ENCODE measurements at places on chromosomes 5 and 9. TPM values are rescaled to one million over a fixed set of nuclear protein-coding genes. Genes with fewer than 3 reads are reported as not detected.

The EGFLAM gene
- total RNA-seq = 24.0 TPM

The FIBCD1 gene
- total RNA-seq = 0.09 TPM

The NRG2 gene
- total RNA-seq = 0.38 TPM

The ALDH1A1 gene
- 5.6 TPM for total RNA-seq

The FBXO4 gene
- 21.5 TPM for total RNA-seq

The IARS1 gene
- 83.9 TPM for total RNA-seq

The LRRC70 gene
- 4.1 TPM for total RNA-seq

The SURF4 gene
- 87.3 TPM for total RNA-seq

The TSSK1B gene
- total RNA-seq = 0.05 TPM

GRCh38 chr9:69611221-69611620, 61.0 kb downstream of the APBA1 start:
- no peak for DNase-seq
- H3K27me3 ChIP-seq = no peaks in the 10 kb centered on the region
- H3K4me1 ChIP-seq = no peaks in the 10 kb centered on the region
- no peaks in the 10 kb centered on the region for H3K36me3 ChIP-seq
- H3K27ac ChIP-seq = no peak overlapping the region

DNA sequence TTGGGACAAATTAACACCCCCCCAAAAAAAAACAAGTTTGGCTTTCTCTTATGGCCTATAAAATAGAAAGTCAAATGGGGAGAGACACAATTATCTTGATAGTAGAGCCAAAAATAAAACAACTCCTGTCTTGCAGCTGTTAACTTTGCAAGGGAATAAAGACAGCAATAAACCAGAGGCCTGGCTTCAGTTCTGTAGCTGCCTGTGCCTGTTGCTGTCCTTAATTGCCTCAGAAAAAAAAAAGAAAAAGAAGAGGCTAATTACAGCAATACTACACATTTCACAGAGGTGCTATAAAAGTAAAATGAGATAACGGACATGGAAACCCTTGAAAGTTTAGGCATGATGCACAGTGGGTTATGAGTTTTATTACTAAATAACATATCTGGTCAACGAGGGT, 170.7 kb upstream of the IRX1 start:
- no peak overlapping the region for H3K4me3 ChIP-seq
- H3K4me1 ChIP-seq = no peaks in the 10 kb centered on the region
- H3K27me3 ChIP-seq = peaks cover 4% of the 10 kb centered on the region

DNA sequence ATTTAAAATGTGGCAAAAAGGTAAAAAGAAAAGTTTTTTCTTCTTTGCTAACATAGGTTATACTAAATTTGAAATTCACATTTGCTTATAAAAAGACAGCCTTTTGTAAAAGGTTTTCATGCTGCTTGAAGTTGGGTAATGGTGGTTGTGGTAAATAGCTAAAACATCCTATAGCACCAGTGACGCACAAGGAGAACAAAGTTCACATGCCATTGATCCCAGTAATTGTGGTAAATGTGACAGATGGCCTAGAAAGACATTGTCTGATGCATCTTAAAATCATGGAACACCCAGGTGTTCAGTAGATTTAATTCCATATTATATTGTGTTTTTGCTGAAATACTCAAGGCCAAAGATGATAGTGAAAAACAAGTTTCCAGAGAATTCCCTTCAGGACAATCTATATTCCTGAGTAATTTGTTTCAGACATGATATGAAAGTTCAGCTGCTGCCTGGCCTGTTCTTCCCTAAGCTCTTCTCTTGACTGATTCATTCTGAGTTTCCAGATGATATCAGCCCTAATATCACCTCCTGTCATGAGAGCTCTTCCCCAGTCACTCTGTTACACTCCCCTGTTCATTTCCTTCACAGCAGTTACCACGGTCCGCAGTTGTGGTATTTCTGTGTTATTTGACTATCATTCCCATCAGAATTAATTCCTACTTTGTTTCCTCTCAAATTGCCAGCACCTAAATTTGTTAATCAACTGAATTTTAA, 4.6 kb upstream of the FBXL17 start:
- H3K36me3 ChIP-seq = no peaks in the 10 kb centered on the region
- DNase-seq = no peak
- no peak overlapping the region for H3K4me3 ChIP-seq
- no peaks in the 10 kb centered on the region for H3K27me3 ChIP-seq
- H3K27ac ChIP-seq = no peak overlapping the region

DNA sequence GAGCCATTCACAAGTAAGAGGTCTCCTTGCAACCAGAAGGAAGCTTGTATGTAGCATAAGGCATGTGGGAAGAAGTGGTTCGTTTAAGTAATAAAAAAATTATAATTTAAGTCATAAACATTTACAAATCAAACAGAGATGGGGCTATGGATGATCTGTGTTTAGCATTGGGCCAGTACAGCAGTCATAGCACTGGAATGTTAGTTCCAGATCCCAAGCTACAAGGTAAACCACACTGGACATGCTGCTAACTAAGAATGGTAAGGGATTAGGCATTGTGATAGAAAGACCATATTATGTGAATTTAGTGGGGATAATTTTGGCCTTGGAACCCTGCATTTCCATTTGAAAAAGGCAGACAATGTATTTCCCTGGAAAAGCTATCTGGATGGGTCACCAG, 170.4 kb upstream of the KCNN2 start:
- DNase-seq = no peak
- no peaks in the 10 kb centered on the region for H3K27me3 ChIP-seq
- H3K36me3 ChIP-seq = no peaks in the 10 kb centered on the region
- no peaks in the 10 kb centered on the region for H3K4me1 ChIP-seq
- H3K27ac ChIP-seq = no peak overlapping the region

DNA sequence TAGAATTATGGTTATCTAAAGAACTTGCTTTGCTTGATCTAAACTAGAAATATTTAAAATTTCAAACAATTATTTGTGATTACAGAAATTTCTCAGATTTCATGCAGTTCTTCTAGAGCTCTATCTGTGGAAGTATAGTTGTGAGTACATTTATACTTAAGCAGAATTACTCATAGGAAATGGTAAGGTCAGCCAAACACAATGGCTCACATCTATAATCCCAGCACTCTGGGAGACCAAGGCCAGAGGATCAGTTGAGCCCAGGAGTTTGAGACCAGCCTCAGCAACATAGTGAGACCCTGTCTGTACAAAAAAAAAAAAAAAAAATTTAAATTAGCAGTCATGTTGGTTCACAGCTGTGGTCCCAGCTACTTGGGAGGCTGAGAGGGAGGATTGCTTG, 71.0 kb downstream of the INVS start:
- H3K4me3 ChIP-seq = no peak overlapping the region
- H3K36me3 ChIP-seq = no peaks in the 10 kb centered on the region
- H3K27ac ChIP-seq = no peak overlapping the region
- no peaks in the 10 kb centered on the region for H3K27me3 ChIP-seq
- no peak for DNase-seq

- H3K27me3 ChIP-seq = no peaks in the 10 kb centered on the region
- DNase-seq = no peak
- no peak overlapping the region for H3K27ac ChIP-seq
- no peak overlapping the region for H3K4me3 ChIP-seq
Observed at GRCh38 chr5:135310328-135310989, 88.6 kb downstream of the MACROH2A1 start.

DNA sequence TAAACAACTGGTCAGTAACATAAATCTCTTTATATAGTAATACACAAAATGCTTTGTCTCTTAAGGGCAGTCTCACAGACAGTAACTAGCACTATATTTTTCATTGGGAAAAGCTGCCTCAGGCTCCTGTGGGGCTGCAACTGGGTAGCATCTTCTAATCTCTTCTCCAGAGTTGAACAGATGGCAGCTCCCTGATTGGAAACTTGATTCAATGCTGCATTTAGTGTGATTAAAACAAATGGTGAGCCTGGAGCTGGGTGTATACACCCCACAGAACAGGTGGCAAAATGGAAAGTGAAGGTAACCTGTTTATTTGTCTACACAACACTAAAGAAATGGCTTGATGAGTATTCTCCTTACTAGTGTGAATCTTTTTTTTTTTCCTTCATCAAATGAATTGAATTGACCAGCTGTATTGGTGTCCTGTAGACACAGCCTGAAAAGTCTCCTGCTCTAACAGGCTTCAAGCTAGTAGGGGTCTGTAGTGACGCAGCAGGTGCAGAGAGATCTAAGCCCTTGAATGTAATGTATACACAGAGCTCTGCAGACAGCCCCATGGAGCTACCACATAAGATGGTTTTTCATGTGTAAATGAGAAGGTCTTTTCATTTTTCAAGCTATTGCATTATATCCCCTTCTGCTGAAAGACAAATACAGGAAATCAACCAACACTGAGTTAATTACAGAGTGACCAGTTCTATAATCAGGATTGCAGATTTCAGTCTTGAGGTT, 43.3 kb downstream of the IZUMO3 start:
- H3K4me1 ChIP-seq = no peaks in the 10 kb centered on the region
- no peak for DNase-seq
- no peaks in the 10 kb centered on the region for H3K36me3 ChIP-seq
- H3K27me3 ChIP-seq = no peaks in the 10 kb centered on the region

- H3K4me3 ChIP-seq = no peak overlapping the region
- H3K27me3 ChIP-seq = no peaks in the 10 kb centered on the region
- no peaks in the 10 kb centered on the region for H3K36me3 ChIP-seq
Observed at GRCh38 chr9:135032868-135033460, 54.5 kb upstream of the OLFM1 start.

DNA sequence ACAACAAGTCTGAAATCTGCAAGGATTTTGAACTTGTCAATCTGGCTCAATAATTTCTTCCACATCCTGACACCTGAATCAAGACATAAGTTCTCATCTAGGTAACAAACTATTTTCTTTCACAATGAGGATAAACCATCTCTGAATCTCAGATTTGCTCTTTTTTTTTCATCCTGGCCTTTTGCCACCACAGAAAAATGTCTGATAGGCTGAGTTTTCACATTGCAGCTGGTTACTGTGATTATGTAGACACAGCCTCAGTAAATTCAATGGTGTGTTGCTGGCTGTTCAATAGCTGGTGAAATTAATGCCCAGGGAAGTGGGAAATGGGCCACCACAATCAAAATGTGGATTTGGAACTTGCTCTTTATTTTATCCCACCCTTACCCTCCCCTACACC, 2.8 kb upstream of the ADRA1B start:
- no peaks in the 10 kb centered on the region for H3K4me1 ChIP-seq
- no peak overlapping the region for H3K4me3 ChIP-seq
- no peak for DNase-seq
- no peaks in the 10 kb centered on the region for H3K36me3 ChIP-seq

GRCh38 chr9:75200892-75201470, 112.7 kb downstream of the OSTF1 start:
- H3K4me1 ChIP-seq = no peaks in the 10 kb centered on the region
- no peaks in the 10 kb centered on the region for H3K36me3 ChIP-seq
- peak; percentile 19 for DNase-seq

GRCh38 chr5:126651013-126651577, 50.3 kb downstream of the PHAX start:
- H3K4me3 ChIP-seq = no peak overlapping the region
- H3K27me3 ChIP-seq = no peaks in the 10 kb centered on the region
- no peaks in the 10 kb centered on the region for H3K36me3 ChIP-seq
- H3K27ac ChIP-seq = no peak overlapping the region
- no peak for DNase-seq
- H3K4me1 ChIP-seq = no peaks in the 10 kb centered on the region

GRCh38 chr5:92505145-92505544, 1075.9 kb downstream of the NR2F1-AS1 start:
- no peaks in the 10 kb centered on the region for H3K36me3 ChIP-seq
- no peak overlapping the region for H3K4me3 ChIP-seq
- no peak overlapping the region for H3K27ac ChIP-seq

GRCh38 chr9:21812946-21813568, 10.6 kb downstream of the MTAP start:
- no peak overlapping the region for H3K27ac ChIP-seq
- H3K36me3 ChIP-seq = peaks cover 17% of the 10 kb centered on the region
- no peak overlapping the region for H3K4me3 ChIP-seq
- no peaks in the 10 kb centered on the region for H3K27me3 ChIP-seq
- peak; percentile 74 for DNase-seq
- H3K4me1 ChIP-seq = peaks cover 7% of the 10 kb centered on the region

DNA sequence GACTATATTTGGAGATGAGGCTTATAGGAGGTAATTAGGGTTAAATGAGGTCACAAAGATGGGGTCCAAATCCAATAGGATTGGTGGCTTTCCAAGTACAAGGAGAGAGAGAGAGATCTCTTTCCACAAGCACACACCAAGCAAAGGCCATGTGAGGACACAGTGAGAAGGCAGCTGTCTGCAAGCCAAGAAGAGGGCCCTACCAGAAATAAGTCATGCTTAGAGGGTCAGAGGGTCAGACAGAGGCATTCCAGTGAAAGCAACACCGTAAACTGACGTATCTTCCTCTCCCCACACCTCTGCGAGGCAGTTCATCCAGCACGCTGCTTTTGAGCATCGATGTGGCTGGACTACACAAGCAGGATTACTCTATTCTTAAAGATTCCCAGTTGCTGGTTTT, 87.9 kb downstream of the SLC1A3 start:
- no peaks in the 10 kb centered on the region for H3K4me1 ChIP-seq
- H3K27ac ChIP-seq = no peak overlapping the region
- no peak overlapping the region for H3K4me3 ChIP-seq
- no peaks in the 10 kb centered on the region for H3K36me3 ChIP-seq
- DNase-seq = no peak

DNA sequence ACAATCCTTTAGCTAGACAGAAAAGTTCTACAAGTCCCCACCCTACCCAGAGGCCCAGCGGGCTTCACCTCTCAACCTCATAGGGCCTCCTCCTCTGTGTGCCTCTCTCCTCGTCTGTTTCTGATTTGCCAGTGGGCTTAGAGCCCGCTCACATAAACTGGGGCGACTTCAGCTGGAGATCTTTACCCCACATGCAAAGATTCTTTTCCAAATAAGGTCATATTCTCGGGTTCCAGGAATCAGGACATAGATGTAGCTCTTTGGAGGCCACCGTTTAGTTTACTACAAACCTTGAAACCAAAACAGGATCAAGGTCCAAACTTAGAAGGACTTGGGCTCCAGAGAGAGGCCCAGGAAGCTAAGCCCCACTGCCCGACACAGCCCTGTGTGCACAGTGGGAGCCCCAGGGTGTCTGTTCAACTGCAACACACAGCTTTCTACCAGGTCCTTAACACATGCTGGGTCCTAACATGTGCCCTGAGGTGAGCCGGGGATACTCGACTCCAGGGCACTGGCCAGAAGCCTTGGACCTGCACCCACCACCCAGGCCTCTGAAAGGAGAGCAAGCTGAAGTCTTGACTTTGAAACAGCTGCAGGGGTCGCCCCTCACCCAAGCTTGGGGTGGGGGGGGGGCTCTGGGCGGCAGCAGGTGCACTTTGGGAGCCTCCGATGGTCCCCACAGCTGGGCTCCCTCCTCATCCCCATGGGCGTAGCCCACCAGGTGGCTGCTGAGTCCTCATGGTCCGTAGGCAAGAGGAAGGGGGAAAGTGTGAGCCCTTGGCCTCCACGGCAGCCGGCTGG, 26.8 kb upstream of the SLC12A7 start:
- no peaks in the 10 kb centered on the region for H3K36me3 ChIP-seq
- peak overlapping the region; percentile 33 for H3K27ac ChIP-seq
- peaks cover 9% of the 10 kb centered on the region for H3K4me1 ChIP-seq
- no peak for DNase-seq

DNA sequence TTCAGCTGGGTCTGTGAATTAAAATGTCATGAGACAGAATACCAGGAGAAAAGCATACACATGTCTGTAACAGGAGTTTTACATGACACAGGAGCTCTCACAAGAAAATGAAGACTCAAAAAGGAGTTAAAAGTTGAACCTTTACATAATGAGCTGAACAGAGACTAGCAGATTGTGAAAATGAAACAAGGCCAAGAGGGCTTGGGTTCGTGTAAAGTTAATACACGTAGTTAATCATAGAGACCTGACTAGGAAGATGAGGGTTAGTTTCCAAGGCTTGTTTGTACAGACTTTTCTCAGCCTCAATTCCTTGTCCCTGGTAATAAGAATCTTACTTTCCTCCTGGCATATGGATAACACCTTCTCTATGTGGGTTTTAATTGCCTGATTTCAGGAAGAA, 1294.0 kb downstream of the MAT2B start:
- no peaks in the 10 kb centered on the region for H3K4me1 ChIP-seq
- H3K27ac ChIP-seq = no peak overlapping the region
- DNase-seq = no peak
- H3K4me3 ChIP-seq = no peak overlapping the region

Measured in thymus (tissue), 14 donors.